ENCODE measurements at places on chromosomes 2 and 18.

GRCh38 chr2:128316777-128317180, 1.9 kb downstream of the HS6ST1 start:
- DNase-seq = no peak

GRCh38 chr2:8794923-8795825, 42.2 kb downstream of the KIDINS220 start:
- no peak for DNase-seq

DNA sequence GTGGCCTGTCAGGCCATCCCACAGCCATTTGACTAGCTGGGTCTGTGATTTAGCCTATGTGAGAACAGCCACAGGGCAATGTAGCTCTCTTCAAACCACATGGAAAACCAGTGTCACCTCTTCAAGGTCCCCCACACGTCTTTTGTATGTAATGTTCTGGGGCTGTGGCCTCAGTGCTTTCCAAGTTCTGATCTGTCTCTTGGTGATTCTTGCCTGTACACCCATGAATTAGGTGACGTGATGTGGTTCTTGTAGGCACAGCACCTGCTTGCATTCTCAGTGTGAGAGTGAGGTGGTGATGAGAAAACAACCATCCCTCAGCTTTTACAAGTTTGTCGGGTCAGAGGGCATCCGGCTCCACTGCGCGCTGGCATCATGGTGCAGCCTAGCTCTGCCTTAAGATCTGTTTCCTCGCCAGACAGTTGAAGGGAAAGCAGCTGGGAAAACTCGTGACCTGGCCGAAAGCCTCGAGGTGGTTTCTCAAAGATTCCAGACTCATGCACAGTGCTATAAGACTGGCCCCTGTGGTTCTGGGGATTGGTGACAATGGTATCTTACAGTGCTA, 125.8 kb downstream of the TANC1 start:
- DNase-seq = no peak

DNA sequence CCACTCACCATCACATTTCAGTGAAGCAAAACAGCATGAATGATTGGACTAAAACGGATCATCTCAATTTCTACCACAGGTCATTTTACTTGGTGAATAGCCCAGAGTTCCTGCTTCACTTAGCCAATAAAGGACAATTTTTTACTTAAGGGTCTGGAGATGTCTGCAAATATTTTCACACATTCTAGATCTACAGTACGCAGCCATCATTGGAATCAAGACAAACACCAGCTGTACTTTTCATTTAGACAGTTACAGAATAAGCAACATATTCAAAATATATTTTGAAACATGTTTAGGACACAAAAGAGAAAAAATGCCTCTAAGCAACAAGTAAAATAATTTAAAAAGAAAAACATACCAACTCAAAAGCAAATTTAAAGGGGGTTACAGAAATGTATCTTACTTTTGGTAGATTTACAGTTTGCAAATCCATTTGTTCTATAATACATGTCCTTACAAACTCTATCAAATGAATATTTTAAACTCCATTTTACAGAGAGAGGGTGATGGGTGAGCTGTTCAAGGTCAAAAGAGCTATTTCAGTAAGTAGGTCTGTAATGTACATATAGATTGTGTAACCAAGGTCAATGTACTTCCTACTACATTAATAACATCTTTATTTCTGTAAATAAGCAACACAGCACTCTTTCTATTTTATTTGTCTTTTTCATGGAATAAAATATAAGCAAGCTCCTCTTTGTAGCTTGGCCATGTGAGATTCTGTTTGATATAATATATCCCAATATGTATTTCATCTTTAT, 13.4 kb downstream of the PPP1R1C start:
- no peak for DNase-seq

- no peak for DNase-seq
These were observed 30.2 kb downstream of the TGFBRAP1 start for GRCh38 chr2:105299290-105299689.

DNA sequence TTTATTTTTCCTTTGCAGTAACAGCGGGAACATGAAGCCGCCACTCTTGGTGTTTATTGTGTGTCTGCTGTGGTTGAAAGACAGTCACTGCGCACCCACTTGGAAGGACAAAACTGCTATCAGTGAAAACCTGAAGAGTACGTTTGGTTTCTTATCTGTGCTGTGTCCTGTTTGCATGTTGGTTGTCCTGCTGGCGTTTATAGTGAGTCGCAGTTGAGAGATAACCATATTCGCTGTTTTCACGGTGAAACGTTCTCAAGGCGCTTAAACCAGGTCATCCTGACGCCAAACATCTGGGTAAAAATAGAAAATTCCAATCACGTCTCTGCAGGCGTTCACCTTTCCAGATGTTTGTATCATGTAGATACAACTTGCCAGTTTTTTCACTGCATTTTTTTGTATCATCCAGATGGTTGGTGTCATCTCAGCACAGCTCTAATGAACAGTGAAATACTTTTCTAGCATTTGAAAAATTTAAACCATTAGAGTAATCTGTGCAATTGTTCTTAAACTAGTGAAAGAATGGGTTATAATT, 21.2 kb downstream of the CLUL1 start:
- DNase-seq = no peak

DNA sequence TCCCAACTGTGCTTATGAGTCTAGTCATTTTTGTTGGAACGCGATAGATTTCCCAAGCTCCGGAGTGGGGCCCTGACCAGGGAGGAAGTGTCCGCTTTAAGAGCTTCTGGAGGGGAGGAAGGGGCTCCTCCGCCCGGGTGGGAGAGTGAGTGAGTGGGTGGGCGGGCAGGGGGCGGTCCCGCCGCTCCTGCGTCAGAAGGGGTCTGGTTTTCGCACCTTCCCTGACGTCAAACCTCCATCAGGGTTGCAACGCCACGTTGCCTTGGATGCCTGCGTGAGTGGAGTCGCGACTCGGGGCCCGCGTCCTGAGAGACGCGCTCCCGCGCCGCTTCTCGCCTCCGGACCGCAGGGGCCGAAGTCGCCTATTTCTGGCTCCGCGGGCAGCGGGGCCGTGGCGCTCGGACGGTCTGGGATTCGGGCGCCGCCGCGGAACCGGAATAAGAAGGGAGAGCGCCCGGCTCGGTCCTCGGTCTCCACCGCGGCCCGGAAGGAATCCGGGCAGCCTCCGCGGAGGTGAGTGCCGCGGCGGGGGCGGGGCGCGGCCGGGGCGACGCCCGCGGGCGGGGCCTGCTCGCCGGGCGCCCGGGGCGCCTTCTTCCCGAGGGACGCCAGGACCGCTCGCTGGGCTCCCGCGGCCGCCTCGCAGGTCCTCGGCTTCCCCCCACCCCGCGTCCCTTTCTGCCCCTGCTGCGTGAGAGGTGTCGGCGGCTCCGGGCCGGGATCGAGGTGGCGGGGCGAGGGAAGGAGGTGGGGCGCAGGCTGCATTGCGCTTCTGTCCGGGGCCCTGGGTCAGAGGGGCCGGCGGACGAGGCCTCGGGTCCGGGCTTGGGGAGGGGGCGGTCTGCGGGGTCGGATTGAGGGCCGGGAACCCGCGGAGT, at the start of gene ZDBF2:
Gene ZDBF2 (plus strand): TSS at position 230 of the 878 bp plus-strand sequence. CDS start 7,187 bp downstream, outside the sequence.
- DNase-seq = peak; percentile 87

- no peak for DNase-seq
These were observed 83.0 kb downstream of the TAF4B start for GRCh38 chr18:26309281-26309680.

- DNase-seq = peak; percentile 50
These were observed 167.4 kb downstream of the SPAG16 start for GRCh38 chr2:213451542-213452239.

GRCh38 chr2:162449471-162449870, 105.5 kb downstream of the GCA start:
- no peak for DNase-seq

DNA sequence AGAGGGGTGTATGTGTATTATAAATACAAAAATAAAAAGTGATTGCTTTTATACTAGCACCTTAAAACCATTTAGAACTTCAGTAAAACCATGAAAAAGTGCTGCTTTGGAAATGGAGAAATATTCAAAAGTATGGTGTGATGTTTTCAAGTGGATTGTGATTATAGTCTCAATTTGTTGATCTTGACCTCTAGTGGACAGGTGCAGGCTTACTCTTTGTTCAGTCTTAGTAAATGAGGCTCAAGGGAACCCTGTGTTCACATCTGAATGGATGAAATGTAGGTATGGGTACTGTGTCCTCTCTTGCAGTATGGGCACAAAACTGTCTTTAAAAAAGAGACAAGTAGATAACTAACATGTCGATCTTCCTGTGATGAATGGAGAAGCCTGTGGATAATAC, 145.8 kb downstream of the MCFD2 start:
- DNase-seq = no peak

DNA sequence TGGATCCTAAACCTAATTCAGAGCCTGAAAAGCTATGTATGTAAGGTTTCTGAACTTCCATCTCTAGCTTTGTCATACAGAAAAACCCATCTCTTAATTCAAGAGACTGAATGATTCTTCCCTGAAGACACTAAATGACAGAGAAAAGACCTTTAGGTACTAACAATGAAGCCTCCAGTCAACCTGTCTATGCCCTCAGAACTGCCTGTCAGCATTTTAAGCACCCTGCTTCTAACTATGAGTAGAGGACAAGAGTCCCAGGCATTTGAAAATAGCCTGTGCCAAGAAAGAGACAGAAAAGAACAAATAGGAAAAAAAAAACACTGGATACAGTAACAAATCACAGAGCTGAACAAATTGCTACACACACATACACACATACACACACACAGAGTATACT, 48.6 kb downstream of the AP1S3 start:
- DNase-seq = no peak

- no peak for DNase-seq
These were observed 2.5 kb downstream of the HPCAL1 start for GRCh38 chr2:10305254-10305635.

DNA sequence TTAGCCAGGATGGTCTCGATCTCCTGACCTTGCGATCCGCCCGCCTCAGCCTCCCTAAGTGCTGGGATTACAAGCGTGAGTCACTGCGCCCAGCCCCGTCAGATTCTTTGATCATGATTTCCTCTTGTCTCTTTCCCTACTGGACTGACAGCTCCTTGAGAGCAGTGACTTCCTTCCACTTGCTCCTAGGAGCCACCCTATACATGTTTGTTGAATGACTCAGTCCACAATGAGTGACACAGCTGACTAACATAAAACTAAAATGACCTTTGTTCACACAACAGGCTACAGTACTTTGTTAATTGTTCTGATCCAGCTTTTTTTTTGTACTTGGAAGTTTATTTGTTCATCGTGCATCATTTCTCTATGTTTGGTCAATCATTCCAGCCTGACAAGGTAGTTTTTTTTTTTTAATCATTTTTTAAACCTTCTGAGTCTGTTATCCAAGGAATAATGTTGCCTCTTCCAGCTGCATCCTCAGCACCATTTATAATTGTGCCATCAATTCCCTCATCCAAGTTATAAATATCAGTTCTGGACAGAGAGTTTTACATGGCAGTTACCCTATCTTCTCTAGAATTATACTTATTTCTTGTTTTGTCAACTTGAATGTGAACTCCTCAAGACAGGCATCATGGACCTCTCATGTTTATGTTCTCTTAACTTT, 42.9 kb upstream of the TUBA3E start:
- no peak for DNase-seq

DNA sequence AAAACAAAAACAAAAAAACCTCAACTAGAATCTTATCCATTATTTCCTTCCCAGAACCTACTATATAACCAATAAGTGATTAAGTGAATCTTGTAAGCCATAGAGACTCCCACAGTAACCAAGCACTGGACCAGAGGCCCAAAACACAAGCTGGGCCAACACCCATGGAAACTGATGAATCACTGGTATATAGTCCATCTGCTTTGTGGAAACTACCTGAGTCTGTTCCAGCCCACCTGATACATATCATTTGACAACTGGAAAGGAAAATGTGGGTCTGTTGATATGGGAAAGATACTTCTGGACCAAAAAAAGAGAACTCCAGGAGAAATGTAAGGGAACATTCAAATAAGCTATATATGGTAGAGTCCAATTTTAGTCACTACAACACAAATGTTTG, 252.8 kb downstream of the MREG start:
- no peak for DNase-seq

- no peak for DNase-seq
These were observed 273.1 kb upstream of the SLC14A2 start for GRCh38 chr18:45342166-45342565.

DNA sequence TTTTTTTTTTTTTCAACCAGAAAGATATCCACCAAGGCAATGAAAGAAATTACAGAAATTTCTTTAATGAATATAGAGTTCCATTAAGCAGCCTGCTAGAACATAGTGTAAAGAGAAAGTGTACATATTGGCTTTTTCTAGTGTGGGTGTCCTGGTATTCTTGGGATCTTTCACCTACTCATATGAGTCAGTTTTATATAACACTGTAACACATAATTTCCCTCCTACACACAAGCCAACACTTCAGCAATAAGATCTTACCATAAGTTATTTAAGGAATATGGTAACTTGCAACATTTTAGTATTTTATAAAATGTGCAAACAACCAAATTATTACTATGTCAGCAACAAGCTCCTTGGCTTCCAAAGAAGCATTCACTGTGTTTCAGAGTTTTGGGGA, 59.9 kb downstream of the ZRANB3 start:
- DNase-seq = no peak

GRCh38 chr2:70089220-70089982, 2.1 kb downstream of the PCBP1 start:
- peak; percentile 61 for DNase-seq

DNA sequence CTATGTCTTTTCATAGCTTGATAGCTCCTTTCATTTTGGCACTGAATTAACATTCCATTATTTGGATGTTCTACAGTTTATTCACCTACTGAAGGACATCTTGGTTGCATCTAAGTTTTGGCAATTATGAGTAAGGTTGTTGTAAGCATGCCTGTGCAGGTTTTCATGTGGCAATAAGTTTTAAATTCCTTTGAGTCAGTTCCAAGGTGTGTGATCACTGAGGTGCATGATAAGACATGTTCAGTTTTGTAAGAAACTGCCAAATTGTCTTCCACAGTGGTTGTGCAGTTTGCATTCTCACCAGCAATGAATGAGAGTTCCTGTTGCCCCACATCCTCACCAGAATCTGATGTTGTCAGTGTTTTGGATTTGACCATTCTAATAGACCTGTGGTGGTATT, 24.2 kb downstream of the XDH start:
- DNase-seq = no peak

GRCh38 chr2:237766340-237766739, 32.2 kb upstream of the RBM44 start:
- no peak for DNase-seq

- no peak for DNase-seq
These were observed 24.6 kb upstream of the RNU4ATAC start for GRCh38 chr2:121505986-121506586.

- DNase-seq = no peak
These were observed 94.9 kb downstream of the FAM161A start for GRCh38 chr2:61759005-61759404.

DNA sequence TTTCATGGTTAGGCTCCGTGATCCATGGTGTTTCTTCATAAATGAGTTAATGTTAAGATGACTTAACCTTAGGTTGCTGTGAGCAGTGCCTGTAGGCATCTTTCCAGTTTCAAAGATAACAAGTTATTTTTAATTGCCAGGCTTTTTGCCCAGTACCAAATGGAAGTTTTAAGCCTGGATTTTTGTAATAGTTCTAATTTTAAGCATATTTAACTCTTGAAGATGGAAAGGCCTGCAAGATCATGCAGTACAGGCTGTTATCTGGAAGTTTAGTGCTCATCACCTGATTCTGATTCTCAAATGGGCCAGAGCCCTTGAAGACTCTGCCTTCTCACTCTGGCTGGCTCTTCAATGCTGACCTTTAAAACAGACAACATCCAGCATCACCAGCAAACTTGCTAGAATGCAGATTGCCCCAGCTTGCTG, 141.3 kb downstream of the NCK2 start:
- no peak for DNase-seq

GRCh38 chr2:23065936-23066335, 319.0 kb upstream of the KLHL29 start:
- DNase-seq = peak; percentile 63

- DNase-seq = no peak
These were observed 139.6 kb downstream of the GALNT14 start for GRCh38 chr2:30998672-30999071.

- no peak for DNase-seq
These were observed 3.4 kb downstream of the IRS1 start for GRCh38 chr2:226796012-226796839.
